ENCODE measurements at places on chromosomes 11 and 22. TPM values are rescaled to one million over a fixed set of nuclear protein-coding genes. Genes with fewer than 3 reads are reported as not detected.

The IFITM10 gene
- total RNA-seq: not detected

The CSF2RB gene
- total RNA-seq: not detected

The PGA3 gene
- total RNA-seq: not detected

The ZNF195 gene
- 10.5 TPM for total RNA-seq

The UCP3 gene
- under 0.01 TPM for total RNA-seq

The OR8D4 gene
- total RNA-seq: not detected

The CRYBB1 gene
- not detected for total RNA-seq

The IGLL1 gene
- total RNA-seq: not detected

The C22orf31 gene
- not detected for total RNA-seq

The MS4A15 gene
- total RNA-seq: not detected

The OR51B4 gene
- total RNA-seq: not detected

The NAALAD2 gene
- total RNA-seq: 0.58 TPM

The TRIM49 gene
- total RNA-seq: not detected

The RIMBP3C gene
- total RNA-seq: not detected

The NRIP3 gene
- total RNA-seq: 12.4 TPM

The NPAS4 gene
- not detected for total RNA-seq

The SYT13 gene
- not detected for total RNA-seq

The MRPL48 gene
- 30.1 TPM for total RNA-seq

The KRTAP5-1 gene
- total RNA-seq: not detected

The TMPRSS5 gene
- total RNA-seq: 0.18 TPM

The TP53AIP1 gene
- total RNA-seq: not detected

The OR51B5 gene
- total RNA-seq: not detected

The FERMT3 gene
- 6.7 TPM for total RNA-seq

The TEX54 gene
- not detected for total RNA-seq

The XKR3 gene
- not detected for total RNA-seq

The LRRC56 gene
- 1.4 TPM for total RNA-seq

The SAA2 gene
- not detected for total RNA-seq

The OR6T1 gene
- not detected for total RNA-seq

The MRPL49 gene
- total RNA-seq: 95.3 TPM

The PATE4 gene
- not detected for total RNA-seq

The YPEL1 gene
- total RNA-seq: 0.58 TPM

The LINC01488 gene
- not detected for total RNA-seq

The TIMM10 gene
- 43.8 TPM for total RNA-seq

The GLYAT gene
- not detected for total RNA-seq

The OR2D2 gene
- not detected for total RNA-seq

The F2 gene
- not detected for total RNA-seq

The FOLH1 gene
- total RNA-seq: not detected

Data from myometrial cell (primary cell).